Activated CD4-positive, alpha-beta T cell treated with anti-CD3 and anti-CD28 coated beads for 48 hours (primary cell): ENCODE measurements at places on chromosomes 1 and 21.
A peak's percentile ranks its signal among the peaks of the same experiment; 100 is the strongest.

GRCh38 chr1:151853411-151853943, at the start of gene THEM5:
Gene THEM5, minus strand, starts transcription at chr1:151853712. Its CDS starts 147 bp downstream, at chr1:151853565.
- DNase-seq: no peak

DNA sequence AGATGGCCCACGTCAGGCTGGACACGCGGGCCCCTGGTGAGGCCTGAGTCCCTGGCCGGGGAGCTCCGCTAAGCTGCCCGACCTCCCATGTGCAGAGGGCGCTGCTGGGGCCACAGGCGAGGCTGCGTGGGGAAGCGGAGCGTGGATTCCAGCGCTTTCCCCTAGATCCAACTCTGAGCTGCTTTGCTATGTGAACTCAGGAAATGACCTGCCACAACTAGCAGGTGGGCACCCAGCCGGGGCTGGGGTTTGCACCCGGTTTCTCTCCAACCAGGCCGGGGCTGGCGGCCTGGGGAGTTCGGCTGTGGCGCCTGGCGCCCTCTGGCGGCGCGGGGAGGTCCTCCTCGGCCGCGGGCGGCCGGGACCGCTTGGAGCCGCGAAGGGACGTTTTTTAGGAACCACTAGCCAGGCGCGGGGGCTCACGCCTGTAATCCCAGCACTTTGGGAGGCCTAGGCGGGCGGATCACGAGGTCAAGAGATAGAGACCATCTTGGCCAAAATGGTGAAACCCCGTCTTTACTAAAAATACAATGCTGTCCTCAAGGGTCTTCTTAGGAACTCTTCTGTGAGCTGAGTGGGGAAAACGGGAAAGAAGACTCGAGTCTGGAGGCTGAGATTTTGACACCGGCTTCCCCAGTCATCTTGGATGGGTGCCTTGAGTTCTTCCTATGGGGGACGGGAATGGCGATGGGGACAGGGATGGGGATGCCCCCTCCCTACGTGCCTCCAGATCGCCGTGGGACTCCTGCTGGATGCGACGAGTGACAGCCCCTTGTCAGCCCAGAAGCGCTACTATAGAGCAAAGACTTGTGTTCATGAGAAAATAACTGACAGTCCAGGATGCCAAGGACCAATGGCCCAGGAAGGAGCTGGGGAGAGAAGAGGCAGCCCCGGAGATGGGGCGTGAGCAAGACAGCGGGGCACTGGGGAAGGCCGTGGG, 12.6 kb downstream of the PYCR2 start:
- peak; percentile 80 for DNase-seq

DNA sequence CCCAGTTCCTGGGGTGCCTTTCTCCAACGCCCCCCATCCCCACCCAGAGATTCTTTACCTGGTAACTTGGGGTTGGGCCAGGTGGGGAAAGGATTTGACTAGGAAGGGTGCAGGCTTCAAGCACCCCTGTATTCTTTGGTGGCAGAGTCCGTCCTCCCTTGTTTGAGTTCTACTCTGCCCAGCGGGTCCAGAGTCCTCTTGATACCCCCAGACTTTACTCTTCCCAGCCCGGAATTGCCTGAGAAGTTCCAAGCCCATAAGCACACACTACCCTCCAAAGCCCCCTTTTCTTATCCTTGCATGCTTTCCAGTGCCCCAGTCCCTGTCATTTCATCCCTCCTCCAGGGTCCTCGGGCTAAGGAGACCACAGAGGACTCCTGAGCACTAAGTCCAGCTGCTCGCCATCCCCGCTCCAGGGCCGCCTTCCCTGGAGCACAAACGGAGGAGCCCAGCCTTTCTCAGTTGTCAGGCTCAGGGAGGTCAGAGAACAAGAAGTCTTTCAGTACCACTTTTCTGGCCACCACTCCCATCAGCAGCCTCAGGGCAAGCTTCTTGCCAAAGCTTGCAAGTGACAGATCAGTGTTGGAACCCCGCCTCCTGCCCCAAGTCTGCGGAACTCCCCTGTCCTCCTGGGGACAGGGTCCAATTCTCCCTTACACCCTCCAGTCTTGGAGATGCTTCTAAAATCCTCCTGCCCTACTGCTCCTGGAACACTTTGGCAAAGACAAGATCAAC, 12.2 kb downstream of the SLC45A3 start:
- no peak for DNase-seq

DNA sequence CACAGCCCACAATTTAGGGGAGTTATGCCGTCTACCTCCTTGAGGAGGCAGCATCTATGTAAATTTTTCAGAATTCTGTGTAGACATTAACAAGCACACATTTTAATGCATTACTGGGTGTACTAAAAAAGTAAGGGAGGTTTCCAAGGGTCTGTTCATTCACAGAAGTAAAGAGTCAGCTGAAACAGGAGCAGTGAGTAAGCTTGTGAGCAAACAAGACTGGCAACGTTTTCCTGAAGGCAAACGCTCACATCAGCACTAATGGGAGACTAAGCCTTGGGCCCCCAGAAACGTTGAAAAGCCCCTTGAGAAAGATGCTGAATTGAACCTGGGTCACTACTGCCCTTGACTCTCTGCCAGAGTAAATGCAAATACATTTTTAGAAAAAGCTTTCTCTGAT, 25.7 kb downstream of the RPRD2 start:
- no peak for DNase-seq

- no peak for DNase-seq
Measured at GRCh38 chr1:200776949-200777348, 38.3 kb downstream of the CAMSAP2 start.

- DNase-seq: no peak
Measured at GRCh38 chr1:205124726-205125125, 2.9 kb upstream of the RBBP5 start.
